ENCODE measurements at places on chromosomes 12 and 14.

- peak; percentile 79 for DNase-seq
Measured at GRCh38 chr14:94679937-94680861, 68.0 kb downstream of the SERPINA3 start.

GRCh38 chr14:71452539-71452938, 479.7 kb upstream of the RGS6 start:
- DNase-seq: no peak

DNA sequence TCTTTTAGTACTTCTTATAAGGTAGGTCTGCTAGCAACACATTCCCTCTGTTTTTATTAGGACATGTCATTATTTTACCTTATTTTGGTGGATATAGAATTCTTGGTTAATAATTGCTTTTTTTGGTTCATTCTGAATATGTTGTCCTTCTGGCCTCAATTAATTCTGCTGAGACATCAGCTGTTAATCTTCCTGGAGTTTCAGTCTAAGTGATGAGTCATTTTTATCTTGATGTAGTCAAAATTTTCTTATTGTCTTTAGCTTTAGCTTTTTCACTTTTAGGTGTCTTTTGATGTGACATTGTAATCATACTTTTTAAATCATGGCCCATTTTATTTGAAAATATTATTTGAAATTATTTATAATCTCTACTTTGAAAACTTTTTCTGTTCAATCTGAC, 104.9 kb upstream of the PMCH start:
- DNase-seq: no peak

DNA sequence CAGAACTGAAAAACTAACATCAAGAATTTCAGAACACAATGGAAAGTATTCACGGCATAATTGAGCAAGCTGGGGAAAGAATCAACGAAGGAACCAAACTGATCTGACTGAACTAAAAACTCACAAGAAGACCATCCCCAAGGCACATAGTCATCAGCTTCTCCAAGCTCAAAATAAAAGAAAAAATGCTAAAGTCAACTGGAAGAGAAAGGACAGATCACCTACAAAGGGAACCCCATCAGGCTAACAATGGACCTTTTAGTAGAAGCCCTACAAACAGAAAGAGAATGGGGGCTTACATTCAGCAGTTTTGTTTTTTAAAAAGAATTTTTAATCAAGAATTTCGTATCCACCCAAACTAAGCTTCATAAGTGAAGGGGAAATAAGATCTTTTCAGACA, 11.7 kb downstream of the TAS2R50 start:
- no peak for DNase-seq

GRCh38 chr14:100307766-100308426, 1.7 kb upstream of the SLC25A29 start:
- DNase-seq: no peak

- no peak for DNase-seq
Measured at GRCh38 chr12:64566831-64567517, 43.3 kb upstream of the RASSF3 start.

GRCh38 chr12:7693793-7694192, 1.8 kb downstream of the GDF3 start:
- no peak for DNase-seq

Data from vagina (tissue), 2 donors.